RPMI7951 (cell line): ENCODE measurements at places on chromosomes 11 and 22. TPM values are rescaled to one million over a fixed set of nuclear protein-coding genes. Genes with fewer than 3 reads are reported as not detected.

Gene VPREB1
- total RNA-seq, result not detected in 2 replicates

Gene MRGPRX1
- not detected in 2 replicates for total RNA-seq

DNA sequence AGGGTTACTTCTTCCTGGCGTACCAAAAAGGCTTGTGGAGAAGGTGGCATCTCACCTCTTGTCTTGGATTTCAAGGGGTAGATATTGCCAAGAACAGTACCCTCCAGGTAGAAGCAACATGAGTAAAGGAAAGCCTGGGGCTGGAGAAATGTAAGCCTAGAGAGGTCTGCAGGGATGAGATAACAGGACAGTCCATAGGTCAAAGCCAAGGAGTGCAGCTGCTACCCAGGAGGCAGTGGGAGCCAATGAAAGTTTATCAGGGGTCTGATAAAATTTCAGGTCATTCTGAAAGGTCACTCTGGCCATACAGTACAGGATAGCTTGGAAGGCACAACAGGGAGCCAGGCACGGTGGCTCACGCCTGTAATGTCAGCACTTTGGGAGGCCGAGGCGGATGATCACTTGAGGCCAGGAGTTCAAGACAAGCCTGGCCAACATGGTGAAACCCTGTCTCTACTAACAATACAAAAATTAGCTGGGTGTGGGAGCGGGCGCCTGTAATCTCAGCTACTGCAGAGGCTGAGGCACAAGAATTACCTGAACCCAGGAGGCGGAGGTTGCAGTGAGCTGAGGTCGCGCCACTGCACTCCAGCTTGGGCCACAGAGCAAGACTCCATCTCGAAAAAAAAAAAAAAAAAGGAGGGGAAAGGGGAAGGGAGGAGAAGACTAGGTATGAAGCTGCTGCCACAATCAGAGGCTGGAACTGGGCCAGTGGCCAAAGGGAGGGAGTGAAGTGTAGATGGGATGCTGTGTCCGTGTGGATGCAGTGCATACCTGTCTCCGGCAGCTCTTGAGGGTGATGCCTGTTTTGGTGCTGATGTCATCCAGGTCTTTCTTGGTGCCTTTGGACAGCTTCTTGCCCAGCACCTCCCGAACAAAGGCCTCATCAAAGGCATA lies 1.2 kb downstream of the FIBP start:
- DNase-seq, result no peak

DNA sequence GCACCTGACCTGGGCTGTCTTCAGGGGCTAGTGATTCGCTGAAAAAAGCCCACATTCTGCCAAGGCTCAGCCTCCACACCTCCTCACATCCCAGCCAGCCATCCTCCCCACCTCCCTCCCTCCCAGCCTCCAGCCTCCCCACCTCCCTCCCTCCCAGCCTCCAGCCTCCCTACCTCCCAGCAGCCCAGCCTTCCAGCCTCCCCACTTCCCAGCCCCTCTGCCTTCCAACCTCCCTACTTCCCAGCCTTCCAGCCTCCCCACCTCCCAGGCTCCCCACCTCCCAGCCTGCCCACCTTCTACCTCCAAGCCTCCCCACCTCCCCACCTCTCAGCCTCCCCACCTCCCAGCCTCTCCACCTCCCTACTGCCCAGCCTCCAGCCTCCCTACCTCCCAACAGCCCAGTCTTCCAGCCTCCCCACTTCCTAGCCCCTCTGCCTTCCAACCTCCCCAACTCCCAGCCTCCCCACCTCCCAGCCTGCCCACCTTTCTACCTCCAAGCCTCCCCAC lies 33.7 kb upstream of the TH start:
- no peak for DNase-seq

DNA sequence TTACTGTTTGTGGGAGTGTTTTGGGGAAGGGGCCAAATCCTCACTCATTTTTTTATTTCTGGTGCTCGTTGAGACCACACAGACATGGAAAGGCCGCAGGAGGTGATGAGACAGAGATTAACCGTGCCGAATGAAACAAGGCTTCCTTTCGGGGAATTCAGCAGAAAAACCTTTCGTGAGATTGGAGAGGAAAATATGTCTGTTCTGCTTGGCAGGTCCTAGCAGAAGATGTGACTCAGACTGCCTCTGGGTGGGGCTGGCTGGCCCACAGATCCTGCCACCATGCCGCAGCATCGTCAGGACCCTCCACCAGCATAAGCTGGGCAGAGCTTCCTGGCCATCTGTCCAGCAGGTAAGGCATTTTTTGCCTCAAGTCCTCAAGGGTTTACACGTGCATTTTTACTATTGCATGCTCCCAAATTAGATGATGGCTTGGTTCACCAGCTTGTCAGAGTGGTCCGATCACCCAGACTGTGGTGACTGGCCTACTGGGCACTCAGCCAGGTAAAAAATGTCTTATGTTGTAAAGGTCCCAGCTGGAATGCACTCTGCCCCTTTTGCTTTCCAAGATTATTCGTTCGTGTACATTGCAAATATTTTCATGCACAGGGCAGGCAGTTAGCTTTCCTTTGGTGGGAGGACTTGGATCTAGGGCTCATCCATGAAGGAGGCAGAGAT lies 1.5 kb downstream of the DDB2 start:
- DNase-seq, result peak; percentile 89

DNA sequence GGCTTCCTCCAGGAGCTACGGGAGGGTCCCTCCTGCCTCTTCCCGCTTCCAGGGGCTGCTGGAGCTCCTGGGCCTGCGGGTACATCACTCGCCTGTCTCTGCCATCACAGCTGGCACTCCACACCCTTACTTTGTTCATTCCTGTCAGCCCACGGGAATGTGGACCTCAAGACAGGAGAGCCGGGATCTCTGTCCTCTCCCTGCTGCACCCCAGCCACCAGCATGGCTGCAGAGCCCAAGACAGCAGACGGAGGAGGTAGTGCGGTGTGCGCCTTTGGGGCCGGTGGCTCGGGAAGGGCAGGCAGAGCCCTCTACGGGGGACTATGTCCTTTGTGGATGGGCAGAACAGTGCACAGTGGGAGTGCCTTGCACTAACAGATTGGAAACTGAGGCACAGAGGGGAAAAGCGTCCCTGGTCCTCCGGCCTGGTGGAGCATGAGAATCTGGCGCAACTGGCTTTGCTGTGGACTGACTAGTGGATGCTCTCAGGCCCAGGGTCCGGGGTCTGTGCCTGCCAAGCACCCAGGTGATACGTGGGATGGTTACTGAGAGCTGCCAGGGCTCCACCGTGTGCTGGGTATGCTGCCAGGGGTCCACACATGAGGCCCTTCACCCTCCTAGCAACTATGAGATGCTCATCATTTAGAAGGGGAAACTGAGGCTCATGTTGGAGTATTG lies 47.3 kb downstream of the IGF2 start:
- DNase-seq, result no peak

GRCh38 chr22:20299746-20300136 lies 20.1 kb downstream of the DGCR6L start:
- DNase-seq, result no peak

Gene OR6T1
- total RNA-seq, result not detected in 2 replicates

DNA sequence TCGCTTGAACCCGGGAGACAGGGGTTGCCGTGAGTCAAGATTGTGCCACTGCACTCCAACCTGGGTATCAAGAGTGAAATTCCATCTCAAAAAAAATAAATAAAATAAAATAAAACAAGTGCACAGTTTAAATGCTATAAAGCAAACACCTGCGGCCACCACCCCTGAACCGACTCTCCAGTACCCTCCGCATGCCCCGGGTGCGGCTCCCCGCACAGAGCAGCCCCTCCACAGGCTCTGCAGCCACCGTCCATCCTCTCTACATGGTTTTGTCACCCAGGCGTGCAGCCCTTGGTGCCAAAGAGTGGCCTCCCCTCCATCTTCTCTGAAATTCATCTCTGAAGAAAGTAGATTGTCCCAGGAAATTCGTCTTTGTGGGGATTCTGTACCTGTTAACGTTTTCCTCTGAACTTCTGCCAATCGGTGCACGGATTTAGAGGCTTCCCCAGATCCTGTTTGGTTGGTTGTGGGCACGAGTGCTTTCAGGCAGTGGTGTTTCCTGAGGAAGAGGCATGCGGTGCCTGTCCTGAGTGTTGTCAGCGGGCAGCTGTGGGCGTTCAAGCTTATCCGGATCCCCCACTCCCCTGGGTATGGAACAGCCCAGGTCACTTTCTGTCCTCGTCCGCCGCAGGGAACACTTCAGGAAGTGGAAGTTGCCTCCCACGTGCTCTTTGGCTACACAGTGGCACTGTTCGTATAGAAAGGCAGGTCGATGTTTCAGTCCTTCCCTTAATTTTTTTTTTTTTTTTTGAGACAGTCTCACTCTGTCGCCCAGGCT lies 4.1 kb downstream of the MIOX start:
- DNase-seq, result no peak

DNA sequence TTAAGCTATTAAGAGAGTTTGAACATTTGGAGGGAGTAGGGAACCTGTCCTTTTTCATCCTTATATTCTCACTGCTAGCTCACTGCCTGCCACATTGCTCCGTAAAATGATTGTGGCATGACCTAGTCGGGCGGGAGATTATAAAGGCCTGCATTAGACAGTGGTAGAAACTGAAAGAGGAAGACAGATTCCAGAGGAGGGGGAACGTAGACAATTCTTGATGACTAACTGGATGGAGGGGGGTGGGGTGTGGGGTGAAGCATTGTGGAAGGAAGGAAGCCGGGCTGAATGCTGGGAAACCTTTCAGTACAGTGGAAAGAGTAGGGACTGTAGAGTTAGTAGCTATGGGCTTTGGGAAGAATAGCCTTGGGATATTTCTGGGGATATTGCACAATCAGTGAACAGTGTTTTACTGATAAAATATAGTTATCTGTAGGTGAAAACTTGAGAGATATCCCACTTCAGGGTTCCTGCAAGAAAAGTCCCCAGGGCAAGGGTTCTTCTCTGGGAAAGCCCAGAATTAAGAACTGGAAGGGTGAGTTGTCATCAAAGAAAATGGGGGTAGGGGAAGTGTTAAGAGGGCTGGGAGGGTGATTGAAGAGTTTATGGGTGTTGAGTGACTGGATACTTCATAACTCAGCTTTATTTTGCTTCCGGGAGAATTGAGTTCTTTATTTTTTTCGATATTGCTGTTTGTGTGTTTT lies 2.1 kb downstream of the MED15 start:
- DNase-seq, result peak; percentile 93

GRCh38 chr22:30216710-30217109 lies 29.8 kb downstream of the LIF start:
- DNase-seq, result no peak

GRCh38 chr11:45162916-45163879 lies 16.8 kb downstream of the PRDM11 start:
- peak; percentile 7 for DNase-seq

Gene OR52E8
- total RNA-seq, result not detected in 2 replicates

Gene ADORA2A
- 3.7 and 4.2 TPM in 2 replicates for total RNA-seq

DNA sequence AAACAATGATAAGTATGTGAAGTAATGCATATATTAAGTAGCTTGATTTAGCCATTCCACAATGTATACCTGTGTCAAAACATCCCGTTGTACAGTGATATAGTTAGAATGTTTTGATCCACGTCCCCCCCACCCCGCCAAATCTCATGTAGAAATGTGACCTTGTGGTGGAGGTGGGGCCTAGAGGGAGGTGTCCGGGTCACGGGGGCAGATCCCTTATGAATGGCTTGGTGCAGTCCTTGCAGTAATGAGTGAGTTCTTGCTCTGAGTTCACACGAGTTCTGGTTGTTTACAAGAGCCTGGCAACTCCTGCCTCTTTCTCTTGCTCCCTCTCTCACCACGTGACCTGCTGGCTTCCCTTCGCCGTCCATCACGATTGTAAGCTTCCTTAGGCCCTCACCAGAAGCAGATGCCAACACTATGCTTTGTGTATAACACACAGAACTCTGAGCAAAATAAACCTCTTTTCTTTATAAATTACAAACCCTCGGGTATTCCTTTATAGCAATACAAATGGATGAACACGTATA lies 41.6 kb downstream of the FANCF start:
- no peak for DNase-seq

Gene SEPTIN3
- total RNA-seq, result 0.29 and 0.36 TPM in 2 replicates

DNA sequence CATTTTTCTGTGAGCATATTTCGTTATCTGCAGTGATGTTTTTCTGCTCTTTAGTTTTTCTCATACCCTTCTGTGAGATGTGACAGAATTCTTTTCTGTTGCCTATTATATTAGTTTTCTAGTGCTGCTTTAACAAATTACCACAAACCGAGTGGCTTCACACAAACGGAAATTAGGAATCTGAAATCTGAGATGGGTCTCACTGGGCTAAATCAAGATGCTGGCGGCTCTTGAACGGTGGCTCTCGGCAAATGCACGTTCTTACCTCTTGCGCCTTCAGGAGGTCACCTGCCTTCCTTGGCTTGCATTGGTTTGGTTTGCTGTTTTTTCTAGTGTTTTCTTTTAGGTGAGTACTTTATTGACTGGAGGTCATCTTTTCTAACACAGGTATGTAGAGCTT lies 13.0 kb downstream of the ZBED4 start:
- no peak for DNase-seq

Gene NCR3LG1
- total RNA-seq, result 1.1 TPM in 2 replicates

DNA sequence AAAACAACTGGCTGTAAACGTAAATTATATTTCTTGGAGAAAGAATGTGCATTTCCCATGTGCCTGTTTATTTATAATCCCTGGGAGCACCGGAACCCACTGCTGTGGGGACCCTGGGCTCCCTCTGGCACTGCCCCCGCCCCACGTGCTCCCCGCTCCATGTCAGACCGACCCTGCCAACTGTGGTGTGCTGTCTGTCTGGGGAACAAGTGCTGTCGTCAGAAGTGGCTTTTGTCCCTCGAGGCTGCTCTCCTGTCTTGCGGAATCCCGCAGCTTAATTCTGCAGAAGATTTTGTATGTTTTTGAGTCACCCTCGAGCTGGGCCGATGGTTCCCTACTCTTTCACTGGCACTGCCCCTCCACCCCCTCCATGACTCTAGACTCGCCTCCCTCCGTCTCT lies 2.4 kb downstream of the LRRC10B start:
- DNase-seq, result no peak

- no peak for DNase-seq
These were observed 15.1 kb downstream of the TSPAN32 start for GRCh38 chr11:2316963-2317244.

DNA sequence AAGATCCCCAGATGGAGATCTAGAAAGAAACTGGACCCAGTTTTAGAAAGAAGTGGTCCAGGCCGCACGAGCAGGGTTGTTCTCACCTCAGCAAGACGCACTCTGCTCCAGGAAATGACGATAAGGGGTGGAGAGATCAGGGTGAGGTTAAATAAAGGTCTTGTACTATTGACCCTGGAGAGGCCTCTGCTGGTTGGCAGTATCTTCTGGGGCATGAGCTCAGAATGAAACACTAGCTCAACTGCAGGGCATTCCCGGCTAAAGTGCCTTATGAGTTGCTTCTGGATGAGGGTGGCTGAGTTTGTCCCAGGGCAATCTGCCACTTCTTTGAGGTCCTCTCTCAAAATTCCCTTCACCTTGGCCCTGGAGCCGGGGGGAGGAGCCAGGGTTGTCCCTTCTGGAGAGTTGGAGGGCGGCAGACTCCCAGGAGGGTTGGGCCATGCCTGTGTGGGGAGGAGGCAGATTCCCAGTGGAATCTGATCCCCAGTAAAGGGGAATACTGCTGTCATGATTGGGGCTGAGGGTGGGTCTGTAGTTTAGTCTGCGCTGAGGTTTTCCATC lies 10.9 kb downstream of the USP2 start:
- no peak for DNase-seq

DNA sequence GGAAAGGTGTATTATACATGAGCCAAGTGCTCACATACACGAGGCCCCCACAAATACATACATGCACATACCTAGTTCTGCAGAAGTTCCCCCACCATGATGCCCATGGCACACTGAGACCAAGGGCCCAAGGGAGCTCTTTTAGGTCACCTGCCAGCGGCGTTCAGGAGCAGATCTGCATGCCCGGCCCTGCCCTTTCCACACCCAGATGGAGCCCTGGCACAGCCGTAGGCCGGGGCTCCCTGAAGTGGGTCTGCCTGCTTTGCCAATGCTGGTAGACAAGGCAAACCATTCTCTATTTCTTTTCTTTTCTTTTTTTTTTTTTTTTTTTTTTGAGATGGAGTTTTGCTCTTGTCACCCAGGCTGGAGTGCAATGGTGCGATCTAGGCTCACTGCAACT lies 21.5 kb downstream of the NFAM1 start:
- DNase-seq, result no peak
